ENCODE measurements at places on chromosomes 2 and 18.

GRCh38 chr18:63603772-63604171 is 16.6 kb downstream of the SERPINB13 start:
- DNase-seq = no peak

DNA sequence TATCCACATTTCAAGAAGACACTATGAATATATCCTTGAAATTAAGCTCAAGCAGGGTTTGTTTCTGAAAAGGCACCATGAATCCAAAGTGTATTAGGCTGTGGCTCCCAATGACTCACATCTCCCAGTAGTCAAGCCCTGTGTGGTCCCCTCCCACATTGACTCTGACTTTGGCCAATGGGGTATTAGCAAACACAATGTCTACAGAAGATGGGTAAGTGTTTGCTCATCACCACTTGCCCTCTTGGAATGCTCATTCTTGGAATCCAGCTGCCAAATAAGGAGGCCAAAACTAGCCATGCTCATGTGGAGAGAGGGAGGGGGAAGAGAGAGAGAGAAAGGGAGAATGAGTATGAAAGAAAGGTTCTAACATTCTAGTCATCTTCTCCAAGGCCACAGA is 490.0 kb downstream of the TXNL1 start:
- no peak for DNase-seq

GRCh38 chr2:129180124-129180716 is 799.2 kb upstream of the RAB6C start:
- DNase-seq = no peak

DNA sequence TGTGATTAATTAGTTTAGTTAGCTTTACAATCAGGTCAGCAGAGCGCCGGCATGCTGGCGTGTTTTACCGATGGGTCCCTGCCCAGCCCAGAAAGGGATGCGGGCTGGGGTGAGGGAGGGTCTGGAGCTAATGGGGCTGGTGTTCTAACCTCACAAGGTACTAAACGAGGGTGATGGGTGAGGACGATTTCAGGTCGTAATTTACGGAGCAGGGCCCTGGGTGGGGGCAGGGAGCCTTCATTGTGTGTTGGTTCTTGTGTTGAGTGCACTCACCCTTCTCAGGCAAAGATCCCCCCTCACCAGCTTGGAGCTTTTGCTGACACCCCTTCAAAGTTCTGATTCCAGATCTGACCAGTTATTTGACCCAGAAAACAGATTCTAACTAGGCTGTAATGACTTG is 39.5 kb downstream of the PTGR3 start:
- DNase-seq = no peak

GRCh38 chr2:101500180-101500579 is 25.3 kb upstream of the RFX8 start:
- DNase-seq = no peak

DNA sequence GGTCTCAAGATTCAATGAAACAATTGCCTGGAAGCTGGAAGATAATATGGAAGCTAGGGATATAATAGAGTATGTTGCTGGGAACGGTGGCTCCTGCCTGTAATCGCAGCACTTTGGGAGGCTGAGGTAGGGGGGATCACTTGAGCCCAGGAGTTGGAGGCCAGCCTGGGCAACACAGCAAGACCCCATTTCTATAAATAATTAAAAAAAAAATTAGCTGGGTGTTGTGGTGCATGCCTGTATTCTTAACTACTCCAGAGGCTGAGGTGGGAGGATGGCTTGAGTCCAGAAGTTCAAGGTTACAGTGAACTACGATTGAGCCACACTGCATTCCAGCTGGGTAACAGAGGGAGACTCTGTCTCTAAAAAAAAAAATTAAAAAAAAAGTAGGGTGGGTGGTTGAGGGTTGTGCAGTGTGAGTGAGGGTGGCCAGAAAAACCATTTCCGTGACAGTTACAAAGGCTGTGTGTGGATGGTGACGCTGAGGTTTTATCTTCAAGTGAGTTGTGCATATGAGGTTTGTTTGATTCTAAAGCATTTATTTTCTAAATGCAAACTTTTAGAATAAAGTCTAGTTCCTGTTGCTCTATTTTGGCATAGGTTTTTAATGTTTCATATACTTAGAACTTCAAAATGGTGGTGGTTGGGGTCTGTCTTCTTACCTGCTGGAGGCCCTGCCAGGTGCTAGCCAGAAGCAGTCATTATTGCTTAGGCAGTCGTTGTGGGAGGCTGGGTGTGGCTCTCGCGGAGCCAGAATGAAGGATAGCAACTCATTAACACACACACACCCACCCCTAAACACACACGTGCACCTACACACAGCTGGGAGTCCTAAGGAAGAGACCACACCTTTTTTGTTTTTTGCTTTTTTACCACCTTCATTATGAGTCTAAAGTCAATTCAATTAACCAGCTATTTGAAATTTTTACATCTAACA is 4.7 kb upstream of the IL1R2 start:
- DNase-seq = no peak

DNA sequence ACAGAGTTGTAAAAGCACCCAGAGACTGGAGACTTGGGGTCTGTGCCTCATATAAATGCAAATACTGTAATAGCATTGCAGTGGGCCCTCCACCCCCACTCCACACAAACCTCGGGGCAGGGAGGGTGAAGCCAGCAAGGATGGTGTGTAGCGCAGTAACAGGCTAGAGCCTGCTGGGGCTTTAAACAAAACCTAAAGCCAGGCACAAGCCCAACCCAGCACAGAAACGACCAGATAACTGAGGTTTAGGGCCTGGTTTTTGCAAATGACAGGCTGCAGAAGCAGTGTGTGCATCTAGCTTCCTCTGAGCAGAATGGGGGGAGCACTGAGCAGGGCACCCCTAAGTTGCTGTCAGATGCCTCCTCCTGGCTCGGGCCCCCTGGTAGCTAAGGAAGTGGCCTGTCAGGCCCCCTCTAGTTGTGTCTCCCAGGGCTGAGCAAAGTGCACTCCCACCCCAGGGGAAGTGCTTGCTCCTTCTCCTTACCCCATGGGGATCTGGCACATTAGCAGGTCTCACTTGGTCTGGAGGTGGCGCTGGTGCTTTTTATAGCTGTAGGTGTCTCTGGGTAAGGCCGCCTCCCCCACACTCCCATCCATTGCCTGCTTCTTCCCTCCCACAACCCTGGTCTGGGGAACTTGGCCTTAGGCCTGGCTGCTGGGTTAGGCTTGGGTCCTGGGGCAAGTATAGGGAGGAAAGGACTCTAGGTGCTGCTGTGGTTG is 135.1 kb downstream of the CELF4 start:
- DNase-seq = no peak

DNA sequence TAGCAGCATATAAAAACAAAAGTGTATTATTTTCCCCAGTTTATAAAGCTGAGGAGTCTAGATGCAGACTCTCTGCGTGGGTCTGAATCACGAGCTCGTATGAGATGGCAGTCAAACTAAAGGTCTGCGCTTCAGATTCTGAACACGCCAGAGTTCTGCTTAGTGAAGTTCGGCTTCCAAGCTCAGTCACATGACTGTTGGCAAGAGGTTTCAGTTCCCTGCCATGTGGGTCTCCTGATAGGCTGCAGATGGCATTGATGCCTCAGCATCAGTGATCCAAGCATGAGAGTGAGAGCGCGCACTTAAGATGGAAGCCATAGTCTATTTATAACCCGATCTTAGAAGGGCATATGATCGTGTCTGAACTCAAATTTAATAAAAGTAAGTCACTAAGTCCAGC is 242.8 kb upstream of the DOK6 start:
- DNase-seq = no peak

- DNase-seq = no peak
These were observed 195.1 kb upstream of the DTNA start for GRCh38 chr18:34514957-34515356.

GRCh38 chr2:119794237-119794636 is 34.5 kb downstream of the PTPN4 start:
- DNase-seq = no peak

- no peak for DNase-seq
These were observed 38.0 kb downstream of the ACKR3 start for GRCh38 chr2:236607471-236608187.

- no peak for DNase-seq
These were observed 65.9 kb downstream of the PDE11A start for GRCh38 chr2:178006710-178007109.

- no peak for DNase-seq
These were observed 26.7 kb upstream of the ASPRV1 start for GRCh38 chr2:69988086-69988635.

DNA sequence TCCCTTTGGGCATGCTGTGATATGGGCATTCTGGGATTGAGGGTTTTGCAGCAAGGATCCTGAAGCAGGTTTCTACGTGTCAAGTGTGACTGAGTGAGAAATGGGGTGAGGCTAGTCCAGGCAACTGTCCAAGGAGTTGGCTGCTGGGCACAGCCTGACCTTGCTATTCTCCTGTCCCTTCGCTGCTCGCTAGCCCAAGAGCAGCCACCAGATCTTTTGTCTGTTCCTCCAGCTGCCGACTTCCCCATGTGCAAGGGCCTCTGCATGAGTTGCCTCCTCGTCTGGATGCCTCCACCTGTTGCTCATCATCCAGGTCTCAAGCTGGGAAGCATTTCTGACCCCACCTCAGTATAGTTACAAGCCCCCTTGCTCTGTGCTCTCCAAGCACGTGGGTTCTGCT is 71.1 kb downstream of the DYSF start:
- DNase-seq = no peak

DNA sequence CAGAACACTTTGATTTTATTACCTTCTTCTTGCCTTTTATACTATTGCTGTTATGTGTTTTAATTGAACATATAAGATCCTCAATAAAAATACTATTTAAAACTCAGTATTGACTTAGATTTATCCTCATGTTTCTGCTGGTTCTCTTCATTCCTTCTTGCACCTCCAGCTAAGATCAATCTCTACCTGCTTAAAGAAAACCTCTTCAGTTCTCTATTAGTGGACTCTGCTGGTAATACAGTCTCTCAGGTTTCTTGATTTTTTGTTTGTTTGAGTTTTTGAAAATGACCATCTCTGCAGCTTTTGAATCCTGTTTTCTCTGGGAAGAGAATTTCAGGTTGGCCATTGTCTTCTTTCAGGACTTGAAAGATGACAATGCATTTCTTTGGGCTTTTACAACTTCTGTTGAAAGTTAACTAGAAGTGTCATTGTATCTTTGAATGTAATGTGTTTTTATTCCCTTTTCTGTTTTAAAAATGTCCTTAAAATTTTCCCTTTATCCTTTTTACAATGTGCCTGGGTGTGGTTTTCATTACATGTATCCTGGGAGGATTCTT is 29.8 kb upstream of the TMEM131 start:
- DNase-seq = no peak

DNA sequence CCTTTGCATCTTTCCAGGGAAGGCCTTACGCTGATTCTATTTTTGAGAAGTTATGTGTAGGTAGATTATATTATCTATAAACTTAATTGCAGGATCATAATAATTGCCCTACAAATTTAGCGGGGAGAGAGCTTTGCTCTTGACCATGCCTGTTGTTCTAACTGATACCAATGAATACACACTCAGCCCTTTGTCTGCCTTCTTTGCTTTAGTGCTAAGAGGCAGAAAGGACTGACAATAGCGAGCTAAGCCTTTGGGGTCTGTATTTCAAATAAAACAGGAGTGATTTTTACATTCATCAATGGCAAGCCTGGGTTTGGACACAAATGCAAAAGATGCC is 115.3 kb upstream of the STON1 start:
- DNase-seq = no peak

- DNase-seq = no peak
These were observed 165.5 kb downstream of the TTC32 start for GRCh38 chr2:19736191-19736831.

- no peak for DNase-seq
These were observed 6.1 kb upstream of the DNMT3A start for GRCh38 chr2:25347846-25348245.

DNA sequence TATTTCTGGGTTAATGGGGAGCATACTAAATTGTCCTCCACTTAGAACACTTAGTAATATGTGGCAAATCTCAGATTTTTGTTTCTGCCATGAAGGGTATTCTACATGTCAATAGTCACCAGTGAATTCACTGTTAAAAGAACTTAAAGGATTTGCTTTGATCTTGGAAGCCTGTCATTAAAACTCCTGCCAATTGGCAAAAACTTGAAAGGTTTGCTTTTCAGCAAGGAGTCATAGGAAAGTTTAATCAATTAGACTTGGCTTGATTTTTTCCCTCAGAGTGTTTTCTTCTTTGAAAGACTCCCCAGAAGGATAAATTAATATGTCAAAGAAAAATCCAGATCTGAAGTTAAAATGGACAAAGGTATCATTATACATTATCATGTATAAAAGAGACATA is 671.9 kb upstream of the PKDCC start:
- DNase-seq = no peak

Data from posterior cingulate gyrus (tissue), 11 donors.